Stimulated activated CD8-positive, alpha-beta memory T cell treated with anti-CD3 and anti-CD28 coated beads, Interleukin-7, amount 100 ng/mL, for 1 hour (primary cell): ENCODE measurements at places on chromosomes 7 and 10.
A peak's percentile ranks its signal among the peaks of the same experiment; 100 is the strongest.

GRCh38 chr10:92413519-92413918 is 122.6 kb downstream of the MARCHF5 start:
- no peak for DNase-seq

- DNase-seq, result no peak
Observed at GRCh38 chr7:156903232-156903909, 10.4 kb upstream of the LMBR1 start.

DNA sequence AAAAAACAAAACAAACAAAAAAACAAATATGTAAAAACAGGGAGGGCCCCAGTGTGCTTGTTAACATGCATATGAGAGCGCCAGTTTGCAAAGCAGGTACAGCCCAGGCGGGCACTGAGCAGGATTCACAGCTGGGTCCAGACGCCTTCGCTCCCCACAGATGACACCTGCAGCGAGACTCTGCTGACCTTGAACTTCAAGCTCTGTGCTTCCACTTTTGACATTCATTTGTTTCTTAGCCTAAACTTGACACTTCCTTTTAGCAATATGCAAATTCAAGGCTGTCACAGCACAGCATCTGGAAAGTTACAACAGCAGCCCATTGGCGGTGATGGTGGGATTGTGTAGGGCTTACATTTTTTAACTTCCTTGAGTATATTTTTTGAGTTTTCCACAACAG is 88.8 kb upstream of the TNS3 start:
- no peak for DNase-seq

DNA sequence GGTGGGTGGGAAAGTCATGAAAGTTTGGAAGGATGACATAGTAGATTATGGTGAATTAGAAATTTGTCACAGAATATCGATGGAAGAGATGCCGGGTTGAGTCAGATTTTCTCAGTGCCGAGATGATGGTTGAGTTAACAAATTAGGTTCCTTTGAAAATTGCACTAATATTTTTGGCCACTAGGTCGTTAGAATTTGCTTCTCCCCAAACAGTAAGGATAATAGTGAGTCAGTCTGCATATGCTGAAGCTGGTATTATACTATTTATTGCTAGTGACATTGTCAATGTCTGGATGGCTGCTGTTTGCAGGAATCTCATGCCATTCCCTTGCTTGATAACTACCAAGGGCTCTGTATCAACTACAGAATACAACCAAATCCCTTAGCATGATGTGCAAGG is 37.7 kb upstream of the MINDY3 start:
- no peak for DNase-seq

GRCh38 chr7:2114052-2114451 is 118.7 kb downstream of the MAD1L1 start:
- no peak for DNase-seq

- no peak for DNase-seq
Observed at GRCh38 chr10:130013335-130014262, 49.5 kb upstream of the EBF3 start.

GRCh38 chr10:126997801-126998590 is 92.8 kb downstream of the DOCK1 start:
- no peak for DNase-seq

DNA sequence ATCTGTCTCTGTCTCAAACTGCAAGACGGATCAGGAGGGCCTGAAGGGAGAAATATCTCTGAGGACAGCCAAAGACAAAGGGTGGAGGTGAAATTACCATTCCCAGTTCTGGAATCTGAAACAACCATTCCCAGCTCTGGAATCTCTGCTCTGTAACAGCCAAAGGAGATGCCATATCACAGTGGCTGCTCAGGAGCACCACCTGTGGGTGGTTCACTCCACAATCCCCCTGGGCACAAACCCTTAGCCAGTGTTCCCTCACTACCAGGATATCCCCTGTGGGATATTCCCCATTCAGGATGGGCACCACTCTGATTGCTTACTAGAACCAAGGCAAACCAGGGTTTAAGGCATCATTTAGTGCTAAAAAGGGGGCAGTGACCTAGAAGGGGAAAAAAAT is 199.0 kb downstream of the HTR7 start:
- DNase-seq, result no peak

GRCh38 chr7:86929293-86930109 is 130.0 kb downstream of the ELAPOR2 start:
- DNase-seq, result no peak

- no peak for DNase-seq
Observed at GRCh38 chr7:157358041-157358752, 21.4 kb downstream of the DNAJB6 start.

- DNase-seq, result no peak
Observed at GRCh38 chr10:78274491-78274890, 240.8 kb downstream of the RPS24 start.

GRCh38 chr7:140625908-140626868 is 14.4 kb downstream of the DENND2A start:
- no peak for DNase-seq

DNA sequence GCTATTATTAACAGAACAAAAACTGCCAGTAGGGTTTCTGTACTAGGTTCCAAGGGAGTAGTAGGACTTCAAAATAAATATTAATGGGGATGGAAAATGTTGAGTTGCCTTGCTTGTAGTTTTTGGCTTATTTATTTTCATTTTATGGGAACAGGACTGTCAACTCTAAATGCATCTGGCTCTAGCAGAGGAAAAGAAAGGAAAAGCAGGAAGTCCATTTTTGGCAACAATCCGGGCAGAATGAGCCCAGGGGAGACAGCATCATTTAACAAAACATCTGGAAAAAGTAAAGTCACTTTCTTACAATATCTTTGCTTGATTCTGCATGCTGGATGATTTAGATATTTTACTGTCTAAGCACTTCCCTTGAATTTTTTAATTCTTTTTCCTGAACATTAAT is 69.4 kb downstream of the NOC3L start:
- no peak for DNase-seq

- DNase-seq, result no peak
Observed at GRCh38 chr7:32929430-32930143, 27.7 kb upstream of the FKBP9 start.

DNA sequence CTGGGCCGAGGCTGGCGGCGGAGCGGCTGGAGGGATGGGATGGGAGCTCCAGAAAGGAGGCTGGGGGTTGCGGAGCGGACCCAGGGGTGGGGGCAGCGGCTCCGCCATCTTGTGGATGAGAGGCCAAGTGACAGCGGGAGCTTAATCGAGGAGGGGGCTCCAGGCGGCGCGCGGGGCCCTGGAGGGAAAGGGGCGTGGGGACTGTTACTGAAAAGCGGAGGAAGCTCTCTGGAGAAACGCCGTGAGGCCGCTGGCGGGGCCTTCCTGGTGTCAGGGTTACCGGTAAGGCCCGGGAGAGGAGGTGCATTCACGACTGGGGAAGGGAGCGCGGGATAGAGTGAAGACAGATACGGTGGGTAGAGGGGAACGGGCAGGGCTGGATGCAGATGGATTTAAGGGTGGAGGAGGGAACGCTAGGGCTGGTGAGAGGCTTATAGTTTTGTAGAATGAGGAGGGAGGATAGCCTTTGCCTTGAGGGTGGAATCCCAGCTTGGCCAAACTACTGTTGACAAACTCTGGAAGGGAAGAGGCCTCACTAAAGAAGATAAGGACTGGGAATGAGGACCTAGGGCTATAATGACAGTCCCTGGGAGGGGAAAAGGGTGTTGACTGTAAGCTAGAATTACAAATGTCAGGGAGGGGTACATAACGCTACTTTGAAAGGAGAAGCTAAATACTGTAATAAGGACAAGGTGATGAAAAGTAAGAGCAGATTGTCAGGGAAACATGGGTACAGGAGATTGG is 535 bp downstream of the BTRC start:
- peak; percentile 10 for DNase-seq

GRCh38 chr7:2231992-2232765 is 566 bp downstream of the MAD1L1 start:
- no peak for DNase-seq

- peak; percentile 3 for DNase-seq
Observed at GRCh38 chr7:134755422-134756022, 23.9 kb upstream of the CALD1 start.

DNA sequence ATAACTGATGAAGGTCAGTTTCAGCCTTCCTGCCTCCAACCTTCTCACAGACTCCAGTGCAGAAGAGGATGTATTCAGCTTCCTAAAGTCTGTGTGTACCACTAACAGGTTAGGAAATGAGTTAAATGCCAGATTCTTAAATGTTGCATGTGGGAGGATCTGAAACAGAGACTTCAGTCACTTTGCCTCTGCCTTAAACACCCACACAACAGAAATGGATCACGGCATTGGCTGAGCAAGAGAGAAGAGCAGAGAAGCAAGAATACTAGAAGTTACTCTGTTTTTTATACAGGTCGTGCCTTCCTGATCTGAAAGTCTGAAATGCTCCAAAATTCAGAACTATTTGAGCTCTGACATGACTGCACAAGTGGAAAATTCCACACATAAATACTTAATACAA is 98.9 kb upstream of the ARHGAP21 start:
- DNase-seq, result no peak

GRCh38 chr10:57218382-57218781 is 857.3 kb upstream of the ZWINT start:
- no peak for DNase-seq

GRCh38 chr10:68155615-68156210 is 46.4 kb downstream of the MYPN start:
- no peak for DNase-seq

DNA sequence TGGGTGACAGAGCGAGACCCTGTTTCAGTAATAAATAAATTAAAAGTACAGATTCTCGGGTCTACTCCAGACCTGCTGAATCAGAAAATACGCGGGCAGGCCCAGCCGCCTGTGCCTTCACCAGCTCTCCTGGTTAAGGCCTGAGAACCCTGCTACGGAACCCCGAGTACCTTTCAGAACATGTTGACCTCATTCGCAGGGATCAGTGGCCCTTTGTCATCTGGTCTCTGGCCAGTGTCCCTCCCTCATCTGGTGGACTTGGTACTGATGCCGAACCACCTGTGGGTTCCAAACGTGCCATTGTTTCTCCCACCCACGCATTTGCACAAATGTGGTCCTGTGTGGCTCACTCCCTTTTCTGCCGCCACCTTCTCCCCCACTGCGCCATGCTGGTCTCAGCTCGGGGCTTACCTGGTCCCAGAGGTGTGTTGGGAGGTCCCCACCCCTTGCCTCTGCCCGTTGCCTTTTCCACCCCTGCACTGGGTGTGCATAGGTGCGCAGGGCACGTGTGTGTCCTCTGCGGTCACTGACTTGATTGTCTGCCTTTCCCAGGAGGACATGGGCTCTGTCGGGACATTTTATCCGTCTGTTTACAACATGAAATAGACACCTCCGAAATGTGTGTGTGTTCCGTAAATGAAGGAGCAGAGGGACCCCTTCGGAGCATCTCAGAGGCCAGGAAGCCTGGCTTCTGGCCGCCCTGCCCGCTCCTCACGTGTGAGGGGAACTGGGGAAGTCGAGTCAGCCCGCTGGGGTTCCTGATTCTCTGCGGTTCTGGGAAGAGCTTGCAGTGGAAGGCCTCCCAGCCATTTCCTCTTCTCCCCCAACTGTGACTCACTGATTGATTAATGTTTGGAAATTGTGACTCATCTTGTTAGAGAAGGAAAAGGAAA is 135.2 kb downstream of the CUX1 start:
- DNase-seq, result no peak

- DNase-seq, result no peak
Observed at GRCh38 chr7:49396229-49396628, 377.2 kb upstream of the VWC2 start.

- DNase-seq, result no peak
Observed at GRCh38 chr10:4567637-4568036, 258.4 kb upstream of the AKR1E2 start.

- no peak for DNase-seq
Observed at GRCh38 chr10:112434988-112435619, 11.6 kb downstream of the ZDHHC6 start.

DNA sequence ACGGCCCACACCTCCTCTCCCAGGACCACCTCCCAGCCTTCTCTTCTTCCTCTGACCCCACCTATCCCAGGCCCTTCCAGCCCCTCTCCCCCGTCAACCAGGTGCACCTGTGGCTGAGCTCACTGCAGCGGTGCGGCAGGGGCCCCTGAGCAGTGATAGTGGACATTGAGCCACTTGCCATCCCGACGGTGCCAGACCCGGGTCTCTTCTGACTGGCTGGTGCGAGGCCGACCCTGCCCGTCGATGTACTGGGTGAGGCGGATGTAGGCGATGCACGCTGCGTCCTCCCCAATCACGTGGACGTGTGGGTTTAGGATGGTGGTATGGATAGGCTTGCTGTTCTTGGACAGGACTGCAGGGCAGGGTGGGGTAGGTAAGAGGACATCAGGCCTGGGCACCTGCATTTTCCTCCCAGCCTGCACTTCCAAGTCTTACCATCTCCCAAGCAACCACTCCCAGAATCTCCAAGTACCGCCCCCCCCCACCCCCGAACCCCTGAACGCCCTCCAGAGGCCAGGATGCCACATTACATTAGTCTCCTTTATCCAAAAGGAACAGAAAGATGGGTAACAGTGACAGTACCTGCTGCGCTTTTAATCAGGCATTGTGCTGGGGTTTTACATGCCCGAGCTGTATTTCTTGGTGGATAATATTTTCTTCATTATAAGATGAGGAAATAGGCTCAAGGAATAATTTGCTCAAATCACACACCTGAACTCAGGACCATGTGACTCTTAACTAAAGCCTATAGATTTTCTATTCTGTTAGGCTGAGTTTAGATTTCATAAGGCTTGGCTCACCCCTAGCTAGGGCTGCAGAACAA is 3.7 kb upstream of the NDST2 start:
- no peak for DNase-seq

DNA sequence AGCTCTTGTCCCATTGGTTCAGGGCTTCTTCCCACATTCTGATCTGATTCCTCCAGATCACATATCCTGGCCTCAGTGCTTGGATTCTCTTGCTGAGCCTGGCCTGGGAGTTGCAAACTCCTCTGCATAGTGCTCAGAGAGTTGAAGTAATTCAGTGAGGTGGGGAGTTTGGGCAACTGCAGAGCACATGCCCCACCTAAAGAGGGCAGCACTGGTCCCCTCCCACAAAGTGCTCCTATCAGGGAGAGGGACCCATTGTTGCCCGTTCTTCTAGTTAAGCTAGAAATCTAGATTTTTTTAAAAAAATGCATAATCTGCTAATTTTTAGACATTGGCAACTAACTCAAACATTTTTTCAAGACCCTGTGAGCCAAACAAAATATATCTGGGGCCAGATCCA is 45.1 kb downstream of the CHN2 start:
- DNase-seq, result no peak

GRCh38 chr10:86652361-86653202 is 1.8 kb upstream of the OPN4 start:
- no peak for DNase-seq
